Activated CD4-positive, alpha-beta memory T cell treated with anti-CD3 and anti-CD28 coated beads for 36 hours (primary cell): ENCODE measurements at places on chromosomes 12 and 14. TPM values are rescaled to one million over a fixed set of nuclear protein-coding genes. Genes with fewer than 3 reads are reported as not detected.
A peak's percentile ranks its signal among the peaks of the same experiment; 100 is the strongest.

DNA sequence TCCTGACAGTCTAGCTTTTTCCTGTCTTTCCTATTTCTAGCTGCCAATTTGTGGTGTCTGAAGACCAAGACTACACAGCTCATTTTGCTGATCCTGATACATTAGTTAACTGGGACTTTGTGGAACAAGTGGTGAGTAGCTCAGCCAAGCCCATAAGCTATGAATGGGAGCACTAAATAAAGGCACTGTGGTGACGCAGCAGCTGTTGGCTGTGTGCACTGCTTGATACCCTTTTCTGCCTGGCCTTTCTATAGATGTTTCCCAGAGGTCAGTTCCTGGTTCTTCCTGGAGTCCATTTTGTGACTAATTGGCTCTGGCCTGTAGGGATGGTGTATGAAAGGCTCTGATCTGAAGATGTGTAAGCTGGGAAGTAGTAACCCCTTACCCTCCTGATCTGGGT lies 20.5 kb downstream of the RNF10 start:
- no peaks in the 10 kb centered on the region for H3K27me3 ChIP-seq
- H3K27ac ChIP-seq = no peak overlapping the region
- no peak overlapping the region for H3K4me3 ChIP-seq
- H3K4me1 ChIP-seq = no peaks in the 10 kb centered on the region
- no peak for DNase-seq

GRCh38 chr14:104723651-104724406 lies at the start of gene ADSS1:
Gene ADSS1 (plus strand): TSS chr14:104724229. CDS start chr14:104724271, 42 bp downstream.
- peak; percentile 66 for DNase-seq
- peaks cover 2% of the 10 kb centered on the region for H3K36me3 ChIP-seq
- H3K27ac ChIP-seq = no peak within 1 kb of the TSS
- H3K4me1 ChIP-seq = no peaks in the 10 kb centered on the region
- no peaks in the 10 kb centered on the region for H3K27me3 ChIP-seq
- H3K4me3 ChIP-seq = peak within 1 kb of the TSS; percentile 61

GRCh38 chr12:13218641-13219040 lies 22.1 kb downstream of the EMP1 start:
- H3K27ac ChIP-seq = no peak overlapping the region
- no peak overlapping the region for H3K4me3 ChIP-seq
- no peak for DNase-seq
- H3K4me1 ChIP-seq = no peaks in the 10 kb centered on the region

DNA sequence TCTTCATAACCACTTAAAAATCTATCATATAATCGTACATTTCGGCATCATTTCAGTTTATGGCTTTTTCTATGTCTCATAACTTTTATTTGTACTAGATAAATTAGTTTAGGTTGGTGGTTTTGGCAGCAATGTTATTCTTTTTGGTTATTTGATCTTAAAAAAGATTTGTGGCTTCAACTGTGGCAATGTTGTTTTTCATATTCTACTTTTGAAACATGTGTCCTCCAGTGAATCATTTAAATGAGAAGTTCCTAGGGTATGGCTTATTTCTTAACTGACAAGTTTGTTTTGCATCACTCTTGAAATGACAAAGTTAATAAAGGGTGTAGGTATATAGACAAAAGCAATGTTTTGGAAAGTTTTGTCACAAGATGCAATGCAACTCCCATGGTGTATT lies 11.1 kb upstream of the KITLG start:
- no peak overlapping the region for H3K27ac ChIP-seq
- no peak for DNase-seq
- H3K4me1 ChIP-seq = no peaks in the 10 kb centered on the region

DNA sequence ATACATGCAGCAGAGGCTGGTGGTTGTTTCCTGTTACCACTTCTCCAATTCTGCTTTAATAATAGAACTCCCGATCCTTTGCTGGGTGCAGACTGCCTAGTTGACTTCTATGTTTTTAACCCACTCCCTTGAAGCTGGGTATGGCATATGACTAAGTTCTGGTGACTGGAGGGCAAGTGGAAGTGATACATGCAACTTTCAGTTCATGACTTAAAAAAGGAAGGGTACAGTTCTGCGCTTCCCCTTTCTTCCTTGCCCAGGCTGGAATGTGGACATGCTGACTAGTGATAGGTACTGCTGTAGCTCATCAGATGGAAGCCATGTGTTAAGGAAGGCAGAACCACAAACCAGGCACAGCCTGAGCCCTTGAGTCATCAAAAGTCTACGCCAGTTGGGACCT lies 2.4 kb upstream of the A2M start:
- H3K4me3 ChIP-seq = no peak overlapping the region
- peaks cover 28% of the 10 kb centered on the region for H3K4me1 ChIP-seq
- no peak overlapping the region for H3K27ac ChIP-seq
- H3K27me3 ChIP-seq = no peaks in the 10 kb centered on the region
- no peaks in the 10 kb centered on the region for H3K36me3 ChIP-seq
- DNase-seq = peak; percentile 20

DNA sequence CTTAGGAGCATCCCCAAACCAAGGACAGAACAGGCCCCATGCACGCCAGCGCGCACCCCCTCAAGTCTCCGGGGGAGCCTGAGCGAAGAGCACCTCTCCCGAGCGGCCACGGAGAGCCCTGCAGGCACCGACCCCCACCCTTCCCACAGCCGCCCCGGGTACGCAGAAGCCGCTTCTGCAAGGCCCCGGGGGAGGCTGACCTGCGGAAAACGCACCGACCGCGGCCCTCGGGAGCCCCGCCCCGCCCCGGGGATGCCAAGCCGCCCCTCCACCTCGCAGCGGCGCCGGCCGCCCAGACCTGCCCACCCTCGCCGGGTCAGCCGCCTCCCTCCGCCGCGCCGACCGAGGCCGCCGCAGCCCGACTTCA lies 385 bp downstream of the CAPRIN2 start:
- H3K4me1 ChIP-seq = peaks cover 44% of the 10 kb centered on the region
- peak overlapping the region; percentile 83 for H3K27ac ChIP-seq
- peak overlapping the region; percentile 95 for H3K4me3 ChIP-seq
- H3K36me3 ChIP-seq = peaks cover 3% of the 10 kb centered on the region
- no peak for DNase-seq

DNA sequence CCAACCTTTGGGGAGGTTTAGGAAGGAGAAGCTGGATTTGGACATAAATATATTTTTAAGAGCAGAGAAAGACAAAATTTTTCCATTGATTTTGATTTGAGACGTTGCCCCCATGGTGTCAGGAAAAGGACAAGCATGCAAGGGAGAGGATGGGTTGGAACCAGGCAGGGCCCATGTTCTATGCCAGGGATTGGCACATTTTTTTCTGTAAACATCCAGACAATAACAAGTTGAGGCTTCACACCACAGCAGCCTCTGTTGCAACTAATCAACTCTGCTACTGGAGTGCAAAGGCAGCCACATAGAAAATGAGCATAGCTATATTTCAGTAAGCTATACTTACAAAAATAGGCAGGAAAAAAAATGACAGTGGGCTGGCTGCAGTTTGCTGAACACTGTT lies 44.7 kb downstream of the NR1H4 start:
- no peak for DNase-seq
- no peak overlapping the region for H3K4me3 ChIP-seq
- H3K36me3 ChIP-seq = no peaks in the 10 kb centered on the region

GRCh38 chr12:125072496-125072895 lies 7.3 kb downstream of the AACS start:
- DNase-seq = no peak
- no peak overlapping the region for H3K27ac ChIP-seq
- H3K36me3 ChIP-seq = peaks cover 15% of the 10 kb centered on the region
- H3K4me3 ChIP-seq = no peak overlapping the region
- no peaks in the 10 kb centered on the region for H3K27me3 ChIP-seq
- H3K4me1 ChIP-seq = peaks cover 11% of the 10 kb centered on the region

DNA sequence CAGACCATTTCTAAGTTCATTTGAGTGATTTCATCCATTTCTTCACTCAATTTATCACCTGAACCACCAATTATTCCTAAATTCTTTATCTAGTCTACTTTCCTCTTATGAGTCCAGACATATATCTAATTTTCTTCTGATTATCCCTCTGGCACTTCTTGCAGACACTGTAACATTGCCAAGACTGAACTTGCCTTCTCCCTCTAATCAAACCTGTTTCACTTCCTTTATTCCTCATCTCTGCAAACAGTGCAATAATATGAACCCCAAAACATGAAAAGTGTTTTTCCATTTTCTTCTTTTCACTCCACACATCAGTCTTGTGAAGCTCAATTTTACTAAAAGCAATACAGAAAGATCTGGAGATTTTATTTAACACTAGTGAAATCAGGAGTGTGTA lies 37.8 kb upstream of the PTPRQ start:
- no peak overlapping the region for H3K27ac ChIP-seq
- no peak overlapping the region for H3K4me3 ChIP-seq
- no peaks in the 10 kb centered on the region for H3K4me1 ChIP-seq
- H3K36me3 ChIP-seq = no peaks in the 10 kb centered on the region

DNA sequence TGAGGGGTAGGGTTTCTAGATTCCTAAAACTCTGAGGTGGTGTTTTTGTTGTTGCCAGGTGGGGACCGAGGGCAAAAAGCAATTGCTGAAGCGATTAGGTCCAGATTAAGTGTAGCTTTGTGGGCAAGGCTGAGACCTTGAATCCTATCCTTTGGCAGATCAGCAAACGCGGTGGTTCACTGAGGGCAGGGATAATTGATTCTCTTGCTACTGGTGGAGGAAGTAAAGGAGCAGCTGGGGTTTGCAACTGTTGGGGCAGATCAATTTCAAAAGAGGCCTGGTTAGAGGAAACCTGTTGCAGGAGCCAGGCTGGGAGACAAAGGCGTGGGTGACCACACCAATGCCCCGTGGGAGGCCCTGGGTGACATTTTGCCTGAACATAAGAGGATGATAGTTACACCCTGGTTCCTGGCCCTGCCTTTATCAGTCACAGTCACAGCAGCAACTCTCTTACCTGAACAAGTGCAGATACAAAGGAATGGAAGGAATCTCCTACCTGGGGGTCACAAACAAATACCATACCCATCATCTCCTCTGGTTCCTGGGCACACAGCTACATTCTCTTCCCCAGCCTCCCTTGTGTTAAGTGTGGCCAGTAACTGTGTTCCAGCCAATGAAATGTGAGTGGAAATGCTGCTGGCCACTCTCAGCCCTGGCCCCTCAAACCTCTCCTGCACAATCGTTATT lies 43.3 kb upstream of the RASSF3 start:
- no peak for DNase-seq
- no peak overlapping the region for H3K27ac ChIP-seq
- no peaks in the 10 kb centered on the region for H3K27me3 ChIP-seq
- peaks cover 26% of the 10 kb centered on the region for H3K4me1 ChIP-seq

- no peak overlapping the region for H3K4me3 ChIP-seq
- no peaks in the 10 kb centered on the region for H3K27me3 ChIP-seq
- H3K27ac ChIP-seq = no peak overlapping the region
- DNase-seq = no peak
- H3K4me1 ChIP-seq = peaks cover 2% of the 10 kb centered on the region
Measured at GRCh38 chr14:96318836-96319235, 44.3 kb downstream of the ATG2B start.

DNA sequence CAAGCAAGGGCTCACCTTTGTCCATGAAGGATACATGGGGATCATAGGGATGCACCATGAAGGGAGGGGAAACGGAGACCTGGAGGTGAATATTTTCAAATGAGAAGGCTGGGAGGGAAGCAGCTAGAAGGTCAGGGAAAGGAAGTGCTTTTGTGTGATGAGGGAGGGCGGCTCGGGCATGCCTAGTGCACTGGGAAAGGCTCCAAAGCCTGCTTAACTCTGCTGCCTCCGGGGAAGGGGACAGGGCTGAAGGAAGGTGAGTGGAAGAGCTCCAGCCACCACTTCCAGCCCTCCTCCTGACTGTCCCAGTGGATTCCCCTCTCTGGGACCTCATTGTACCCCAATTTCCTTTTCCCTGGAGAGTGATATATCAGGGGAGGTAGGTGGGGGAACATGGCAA lies 149.4 kb upstream of the PRMT8 start:
- no peaks in the 10 kb centered on the region for H3K4me1 ChIP-seq
- H3K4me3 ChIP-seq = no peak overlapping the region
- H3K36me3 ChIP-seq = no peaks in the 10 kb centered on the region
- H3K27ac ChIP-seq = no peak overlapping the region

DNA sequence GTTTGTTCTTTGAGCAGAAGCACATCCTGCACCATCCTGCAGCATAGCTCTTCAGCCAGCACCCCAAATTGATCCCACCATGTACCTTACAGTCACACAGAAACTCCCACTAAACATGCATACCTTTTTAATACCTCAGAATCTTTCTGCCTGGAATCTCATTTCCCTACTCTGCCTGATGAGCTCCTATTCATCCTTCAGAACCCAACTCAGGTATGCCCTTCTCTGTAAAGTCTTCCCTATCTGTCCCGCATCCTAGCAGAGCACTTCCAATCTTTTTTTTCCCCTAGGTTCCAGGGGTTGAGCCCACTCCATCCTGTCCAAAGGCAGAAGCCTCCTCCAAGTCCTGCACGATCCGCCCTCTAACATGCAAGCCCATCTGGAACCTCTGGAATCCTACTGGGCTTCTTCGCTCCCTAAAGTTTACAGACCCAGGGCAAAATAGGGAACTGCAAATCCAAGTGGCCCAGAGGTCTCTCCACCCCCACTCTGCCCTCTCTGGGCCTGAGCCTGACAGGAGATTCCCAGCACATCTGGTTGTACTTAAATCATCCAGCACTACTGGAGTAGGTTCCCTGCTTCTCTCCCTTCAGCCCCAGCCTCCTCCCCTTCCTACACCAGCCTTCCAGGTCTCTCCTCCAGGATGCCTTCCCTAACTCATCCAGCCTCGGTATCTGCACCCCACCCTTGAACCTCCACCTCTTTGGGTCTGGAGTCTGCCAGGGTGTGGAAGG lies 4.1 kb upstream of the FIGNL2 start:
- peaks cover 16% of the 10 kb centered on the region for H3K27me3 ChIP-seq
- DNase-seq = no peak
- no peaks in the 10 kb centered on the region for H3K36me3 ChIP-seq
- H3K27ac ChIP-seq = no peak overlapping the region
- H3K4me1 ChIP-seq = peaks cover 11% of the 10 kb centered on the region
- H3K4me3 ChIP-seq = no peak overlapping the region

DNA sequence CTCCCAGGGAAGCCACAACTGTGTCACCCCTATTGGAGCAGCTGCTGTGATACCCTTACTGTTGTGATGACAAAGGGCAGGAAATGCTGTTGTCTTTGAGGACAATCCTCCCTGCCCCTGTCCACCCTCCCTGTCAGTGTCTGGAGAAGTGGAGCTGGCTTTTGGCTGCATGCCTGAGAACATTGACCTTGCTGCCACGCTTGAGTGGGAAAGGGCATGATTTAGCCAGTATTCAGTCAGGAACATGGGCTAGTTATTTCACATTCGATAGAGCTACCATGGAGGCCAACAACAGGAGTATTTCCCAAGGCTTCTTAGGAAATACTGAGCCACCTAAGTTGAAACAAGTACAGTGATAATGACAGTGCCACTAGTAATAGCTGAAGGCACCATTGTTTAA lies 59.4 kb downstream of the MYRFL start:
- DNase-seq = no peak
- H3K4me3 ChIP-seq = no peak overlapping the region
- no peaks in the 10 kb centered on the region for H3K36me3 ChIP-seq
- H3K27ac ChIP-seq = no peak overlapping the region
- H3K4me1 ChIP-seq = peaks cover 2% of the 10 kb centered on the region

GRCh38 chr12:3461391-3461790 lies 29.6 kb upstream of the PRMT8 start:
- H3K27me3 ChIP-seq = peaks cover 29% of the 10 kb centered on the region
- H3K36me3 ChIP-seq = no peaks in the 10 kb centered on the region
- DNase-seq = no peak
- H3K4me3 ChIP-seq = no peak overlapping the region

Gene CYP27B1
- total RNA-seq = 8.2 TPM

Gene SEC23A
- total RNA-seq = 52.4 TPM

Gene MYO1H
- not detected for total RNA-seq

Gene MAP1LC3B2
- total RNA-seq = 1.2 TPM

Gene AICDA
- total RNA-seq = not detected

Gene SMARCC2
- 96.4 TPM for total RNA-seq
